SHP77 treated with DMSO at 0.1 percent for 48 hours (cell line): ENCODE measurements at places on chromosomes 1 and 21.

GRCh38 chr1:23698466-23698865 lies 6.9 kb downstream of the RPL11 start:
- DNase-seq: no peak

- no peak for DNase-seq
Measured at GRCh38 chr1:204647114-204647804, 38.3 kb downstream of the LRRN2 start.

DNA sequence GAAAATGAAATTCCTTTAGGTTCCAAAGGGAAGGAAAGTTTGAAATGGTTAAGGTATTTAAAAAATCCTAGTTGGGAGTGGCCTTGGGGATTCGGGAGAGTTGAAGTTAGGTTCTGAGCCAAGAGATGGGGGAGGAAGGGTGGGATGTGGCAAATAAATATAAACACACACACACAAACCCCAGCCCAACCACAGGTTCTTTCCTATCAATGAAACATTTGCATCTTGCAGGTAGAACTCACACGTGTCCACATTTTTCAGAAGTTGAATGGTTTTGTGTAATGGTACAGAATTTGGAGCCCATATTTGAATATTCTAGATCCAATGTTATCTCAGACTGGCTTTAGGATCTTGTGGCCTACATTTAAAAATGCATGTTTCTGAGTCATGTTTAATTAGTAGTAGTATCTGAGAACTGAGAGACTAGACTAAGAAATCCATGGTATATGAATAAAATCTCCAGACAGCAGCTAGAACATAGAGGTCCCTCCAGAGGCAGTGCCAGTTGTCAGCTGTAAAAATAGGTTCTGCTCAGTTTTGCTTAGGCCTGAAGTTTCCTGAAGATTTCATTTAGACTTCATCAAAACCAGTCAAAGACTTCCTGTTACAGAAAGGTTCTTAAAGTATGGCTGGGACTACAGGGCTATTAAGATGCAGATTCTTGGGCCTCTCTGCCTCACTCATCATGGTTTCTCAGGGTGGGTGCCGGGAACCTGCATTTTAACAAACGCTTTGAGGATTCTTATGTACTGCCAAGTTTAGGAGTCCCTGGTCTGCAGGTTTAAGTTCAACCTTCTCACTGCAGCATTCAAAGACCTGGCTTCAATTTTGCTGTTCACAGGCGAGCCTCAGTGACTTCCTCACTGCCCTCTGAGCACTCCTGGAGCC lies 21.3 kb downstream of the RUNX1 start:
- DNase-seq: no peak

GRCh38 chr1:223319398-223319797 lies 44.6 kb downstream of the SUSD4 start:
- no peak for DNase-seq

- DNase-seq: no peak
Measured at GRCh38 chr21:41396558-41397075, 29.4 kb upstream of the MX1 start.

DNA sequence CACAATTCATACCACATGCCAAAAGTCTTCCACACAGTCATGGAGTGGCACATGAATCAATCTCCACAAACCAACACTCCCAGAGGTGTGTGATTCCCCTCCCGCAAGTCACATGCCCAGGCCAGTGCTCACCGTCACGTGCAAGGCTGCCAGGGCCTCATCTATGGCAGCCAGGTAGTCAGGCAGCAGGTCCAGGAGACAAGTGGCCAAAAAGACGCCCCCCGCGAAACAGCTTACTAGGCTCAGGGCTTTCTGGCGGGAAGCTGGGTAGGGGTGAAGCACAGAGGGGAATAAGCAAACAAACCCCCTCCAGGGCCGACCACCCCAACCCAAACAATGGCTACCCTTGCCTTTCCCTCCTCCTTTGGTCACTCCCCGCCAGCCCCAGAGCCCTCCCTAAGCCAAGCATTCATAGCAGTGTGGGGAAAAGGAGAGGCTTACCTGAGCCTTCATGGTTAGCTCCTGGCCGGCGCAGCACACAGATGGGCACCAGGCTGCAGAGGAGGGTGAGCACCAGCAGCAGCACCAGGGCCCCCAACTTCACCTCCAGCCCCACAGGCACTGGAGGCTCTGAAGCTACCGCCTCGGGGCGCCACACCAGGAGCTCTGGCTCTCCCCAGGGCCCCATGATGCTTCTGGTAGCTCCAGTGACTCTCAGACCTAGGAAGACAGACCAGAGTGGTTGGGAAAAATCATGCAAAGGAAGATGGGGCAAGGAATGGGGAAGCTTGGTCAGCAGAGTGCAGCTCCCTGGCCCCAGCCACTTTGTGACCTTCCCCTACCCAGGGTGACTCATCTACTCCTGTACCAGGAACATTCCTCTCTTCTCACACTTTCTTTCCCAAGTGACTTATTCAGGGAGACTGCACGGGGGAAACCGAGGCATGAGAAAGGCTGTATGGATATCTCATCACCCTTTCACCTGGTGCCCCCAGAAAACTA lies 978 bp downstream of the SLC39A1 start:
- DNase-seq: no peak

- no peak for DNase-seq
Measured at GRCh38 chr1:167428395-167428794, 89.9 kb downstream of the CD247 start.

GRCh38 chr1:212982430-212983152 lies 32.2 kb downstream of the VASH2 start:
- DNase-seq: no peak

DNA sequence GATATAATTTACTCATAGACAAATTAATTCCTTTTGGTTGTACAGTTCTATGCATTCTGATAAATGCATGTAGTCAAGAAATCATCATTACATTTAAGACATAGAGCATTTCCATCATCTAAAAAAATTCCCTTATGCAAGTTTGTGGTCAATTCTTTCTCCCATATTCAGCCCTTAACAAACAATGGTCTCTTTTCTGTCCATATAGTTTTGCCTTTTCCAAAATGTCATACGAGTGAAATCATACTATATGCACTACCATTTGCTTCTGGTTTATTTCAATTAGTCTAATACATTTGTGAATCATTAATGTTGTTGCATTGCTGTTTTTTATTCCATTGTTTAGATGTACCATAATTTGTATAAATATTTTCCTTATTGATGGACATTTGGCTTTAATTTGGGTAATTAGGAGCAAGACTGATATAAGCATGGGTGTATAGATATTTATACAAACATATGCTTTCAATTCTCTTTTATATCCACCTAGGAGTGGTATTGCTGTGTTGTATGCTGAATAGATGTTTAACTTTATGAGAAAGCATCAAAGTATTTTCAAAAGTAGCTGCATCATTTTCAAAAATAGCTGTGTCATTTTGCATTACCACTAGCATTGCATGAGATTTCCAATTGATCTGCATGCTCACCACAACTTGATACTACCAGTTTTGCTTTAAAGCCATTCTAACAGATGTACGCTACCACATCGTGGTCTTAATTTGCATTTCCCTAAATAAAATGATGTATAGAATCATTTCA lies 397.0 kb upstream of the ADAMTS5 start:
- DNase-seq: no peak

DNA sequence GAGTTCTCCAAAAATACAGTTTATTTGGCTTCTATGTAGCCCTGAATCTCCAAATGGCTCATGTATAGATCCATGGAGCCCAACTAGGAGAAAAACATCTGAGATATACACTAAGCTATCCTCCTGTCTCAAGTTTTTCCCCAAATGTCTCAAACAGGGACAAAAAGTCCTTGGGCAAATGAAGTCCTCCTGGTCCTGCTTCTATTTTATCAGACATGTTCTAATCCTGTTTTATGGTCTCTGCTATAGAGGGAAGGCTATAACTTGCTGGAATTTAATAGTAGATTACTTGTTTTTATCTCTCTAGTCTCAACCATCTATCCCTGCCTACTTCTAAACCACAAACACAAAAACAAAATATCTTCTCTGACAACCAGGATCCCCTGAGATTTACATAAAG lies 26.9 kb downstream of the CRP start:
- no peak for DNase-seq

- DNase-seq: no peak
Measured at GRCh38 chr1:235169986-235170385, 8.9 kb upstream of the RBM34 start.

DNA sequence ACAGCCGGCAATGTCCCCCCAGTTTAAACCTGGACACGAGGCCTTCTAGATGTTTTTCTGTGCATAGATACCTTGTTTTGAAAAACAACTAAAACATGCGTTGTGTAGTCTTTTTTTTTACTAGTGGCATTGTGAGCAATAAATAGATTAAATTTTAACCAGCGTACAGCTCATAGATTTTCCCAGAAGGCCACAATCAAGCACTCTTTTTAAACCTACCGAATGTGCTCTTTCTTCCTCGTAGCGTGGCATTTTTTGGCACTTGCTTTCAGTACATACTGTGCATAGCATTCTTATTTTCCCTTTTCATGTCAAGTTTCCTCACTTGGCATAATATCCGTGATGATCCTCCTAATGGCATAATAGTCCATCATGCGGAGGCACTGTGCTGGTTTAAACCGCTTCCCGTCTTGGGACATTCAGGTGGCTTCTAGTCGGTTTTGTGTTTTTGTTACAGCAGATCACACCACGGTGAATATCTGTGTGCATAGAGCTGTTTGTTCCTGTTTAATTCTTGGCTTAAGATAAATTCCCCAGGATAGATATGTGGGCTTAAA lies 95.3 kb downstream of the PDE9A start:
- no peak for DNase-seq

GRCh38 chr1:101902199-101902598 lies 94.5 kb downstream of the OLFM3 start:
- no peak for DNase-seq

DNA sequence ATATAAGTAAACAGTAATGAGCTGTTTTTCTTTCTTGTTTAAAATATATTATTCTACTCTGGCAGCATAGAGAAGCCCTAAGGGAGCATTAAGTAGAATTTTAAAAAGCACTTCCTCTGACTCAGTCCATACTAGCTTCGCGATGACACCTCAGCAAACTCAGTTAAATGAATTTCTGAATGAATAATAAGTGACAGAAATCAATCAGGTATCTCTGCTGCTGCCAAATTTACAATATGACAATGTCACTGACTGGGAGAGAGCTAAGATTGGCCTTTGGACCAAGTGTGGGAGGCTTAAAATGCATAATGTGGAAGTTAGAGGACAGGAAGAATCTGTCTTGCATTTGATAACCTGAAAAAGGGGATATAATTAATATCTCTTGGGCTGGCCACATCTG lies 296.1 kb downstream of the HHIPL2 start:
- DNase-seq: no peak

- DNase-seq: no peak
Measured at GRCh38 chr1:165239873-165240272, 116.6 kb downstream of the LMX1A start.

- no peak for DNase-seq
Measured at GRCh38 chr1:22886211-22886610, 86.5 kb downstream of the LACTBL1 start.

DNA sequence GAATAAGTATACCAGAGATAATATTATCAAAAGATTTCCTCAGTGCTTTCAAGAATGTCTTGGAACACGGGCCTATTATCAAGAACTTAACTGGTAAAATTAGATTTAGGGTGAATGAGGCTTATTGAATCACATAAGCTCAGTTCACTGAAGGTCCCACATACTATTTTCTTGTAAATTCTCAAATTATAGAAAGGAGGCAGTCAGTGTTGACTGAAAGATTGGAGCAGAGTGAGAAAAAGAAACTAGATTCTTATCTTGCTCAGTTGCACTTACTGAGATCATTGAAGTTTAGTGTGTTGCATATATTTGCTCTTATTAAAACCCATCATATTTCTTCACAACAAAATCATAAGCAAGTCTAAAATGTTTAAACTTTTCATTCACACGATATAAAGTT lies 3.9 kb upstream of the RGS1 start:
- no peak for DNase-seq

GRCh38 chr21:35144978-35145377 lies 95.9 kb upstream of the RUNX1 start:
- DNase-seq: no peak

GRCh38 chr1:85275701-85276214 lies 674 bp downstream of the BCL10 start:
- no peak for DNase-seq

- DNase-seq: no peak
Measured at GRCh38 chr1:36606641-36607262, 124.0 kb upstream of the CSF3R start.

DNA sequence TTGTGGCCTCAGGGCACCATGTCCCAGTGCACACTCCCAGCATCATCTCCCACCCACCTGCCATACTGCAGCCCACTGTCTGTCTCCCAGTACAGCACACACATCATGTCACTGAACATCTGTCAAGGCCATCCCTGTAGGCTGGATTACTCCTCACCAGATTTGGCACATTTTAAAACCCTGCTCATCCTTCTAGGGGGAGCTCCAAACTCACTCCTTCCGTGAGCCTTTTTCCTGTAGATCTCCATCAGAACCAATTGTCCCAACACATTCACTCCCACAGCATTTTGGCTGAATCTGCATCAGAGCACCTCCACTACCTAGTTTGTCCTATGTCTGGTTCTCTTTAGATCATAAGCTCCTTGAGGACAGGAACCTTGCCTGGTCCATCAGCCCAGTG lies 58.6 kb upstream of the GRIK3 start:
- no peak for DNase-seq

DNA sequence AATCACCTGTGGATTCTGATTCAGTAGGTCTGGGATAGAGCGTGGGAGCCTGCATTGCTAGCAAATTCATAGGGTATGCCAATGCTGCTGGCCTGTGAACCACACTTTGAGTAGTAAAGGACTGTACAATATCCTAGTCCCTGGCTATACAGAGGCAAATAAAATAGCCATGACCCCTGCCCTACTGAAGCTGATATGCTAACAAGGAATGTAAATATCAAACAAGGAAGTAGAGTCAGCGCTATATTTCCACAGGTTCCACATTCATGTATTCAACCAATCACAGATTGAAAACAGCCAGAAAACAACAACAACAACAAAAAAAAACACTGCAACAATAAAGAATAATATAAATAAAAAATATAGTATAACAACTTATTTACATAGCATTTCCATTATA lies 77.8 kb downstream of the TM2D1 start:
- DNase-seq: no peak

DNA sequence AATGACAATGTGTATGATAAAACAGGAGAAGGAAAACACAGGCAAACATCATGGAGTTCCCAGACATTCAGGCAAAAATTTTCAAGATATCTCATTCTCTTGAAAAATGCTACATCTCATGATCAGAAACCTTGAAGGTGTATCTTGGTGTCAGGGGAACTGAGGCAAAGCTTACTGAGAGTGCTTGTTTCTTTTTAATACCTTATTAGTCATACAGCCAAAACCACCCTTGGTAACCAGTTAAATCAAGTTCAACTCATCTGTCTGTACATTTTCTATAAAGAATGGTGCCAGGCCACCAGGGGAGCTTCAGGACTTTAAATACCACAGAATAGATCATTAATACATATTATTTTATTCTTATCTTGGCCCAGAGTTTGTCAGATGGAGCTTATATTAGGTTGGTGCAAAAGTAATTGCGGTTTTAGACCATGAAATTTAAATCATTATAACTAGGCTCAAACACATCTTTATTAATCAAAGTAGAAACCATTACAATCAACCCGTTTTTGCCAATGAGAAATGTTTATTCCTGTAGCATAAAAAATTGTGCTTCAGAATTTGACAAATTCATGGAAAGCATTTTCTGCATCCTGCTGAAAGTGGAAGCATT lies 1036.0 kb downstream of the AMY1C start:
- no peak for DNase-seq
